ENCODE measurements at places on chromosomes 7 and 10. TPM values are rescaled to one million over a fixed set of nuclear protein-coding genes. Genes with fewer than 3 reads are reported as not detected.
A peak's percentile ranks its signal among the peaks of the same experiment; 100 is the strongest.

- no peak for DNase-seq
Observed at GRCh38 chr10:126686268-126686667, 15.8 kb upstream of the C10orf90 start.

DNA sequence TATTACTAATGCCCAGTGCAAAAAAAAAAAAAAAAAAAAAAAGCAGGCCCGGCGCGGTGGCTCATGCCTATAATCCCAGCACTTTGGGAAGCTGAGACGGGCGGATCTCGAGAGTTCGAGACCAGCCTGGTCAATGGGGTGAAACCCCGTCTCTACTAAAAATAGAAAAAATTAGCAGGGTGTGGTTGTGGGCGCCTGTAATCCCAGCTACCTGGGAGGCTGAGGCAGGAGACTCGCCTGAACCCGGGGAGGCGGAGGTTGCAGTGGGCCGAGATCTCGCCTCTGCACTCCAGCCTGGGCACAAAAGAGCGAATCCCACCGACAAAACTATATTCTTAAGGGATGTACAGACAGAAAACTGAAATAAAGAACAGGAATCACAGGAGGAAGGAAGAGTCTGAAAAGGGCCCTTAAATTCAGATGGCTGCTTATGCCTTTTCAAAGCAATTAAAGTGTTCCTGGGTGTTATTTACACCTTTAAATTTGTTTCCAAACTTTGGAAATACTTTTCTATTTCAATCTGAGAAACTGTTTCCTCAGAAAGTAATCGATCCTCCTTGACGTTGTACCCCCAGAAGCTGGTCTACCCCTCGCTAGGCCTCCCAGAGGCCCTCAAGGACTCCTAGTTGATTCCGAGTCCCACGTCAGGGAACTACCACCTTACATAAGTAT, 2.0 kb upstream of the KMT2E start:
- no peak for DNase-seq

- no peak for DNase-seq
Observed at GRCh38 chr7:30778255-30779025, 7.2 kb downstream of the MINDY4 start.

- peak; percentile 50 for DNase-seq
Observed at GRCh38 chr10:32379318-32379949, 32.5 kb upstream of the EPC1 start.

GRCh38 chr7:151784853-151785680, 91.8 kb downstream of the PRKAG2 start:
- no peak for DNase-seq

DNA sequence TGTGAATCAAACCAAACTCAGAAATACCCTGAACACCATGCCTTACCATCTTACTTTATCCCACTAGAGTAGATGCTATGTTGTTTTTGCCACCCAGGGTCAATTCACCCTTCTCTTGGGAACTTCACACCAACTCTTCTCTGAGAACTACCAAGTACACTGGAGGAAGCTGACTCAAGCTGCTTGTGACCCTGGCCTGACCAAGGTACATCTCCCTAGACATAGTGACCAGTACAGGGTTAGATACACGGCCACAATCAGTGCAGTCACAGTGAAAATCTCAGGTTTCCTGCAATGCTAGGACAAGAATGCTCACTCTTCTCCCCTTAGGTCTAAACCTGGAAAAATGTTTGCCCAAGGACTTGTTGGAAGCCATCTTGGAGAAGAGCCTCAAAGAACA, 31.8 kb downstream of the EZH2 start:
- DNase-seq = no peak

- no peak for DNase-seq
Observed at GRCh38 chr10:124671486-124672075, 72.6 kb downstream of the FAM53B start.

GRCh38 chr7:37820708-37821468, 27.5 kb upstream of the NME8 start:
- no peak for DNase-seq

DNA sequence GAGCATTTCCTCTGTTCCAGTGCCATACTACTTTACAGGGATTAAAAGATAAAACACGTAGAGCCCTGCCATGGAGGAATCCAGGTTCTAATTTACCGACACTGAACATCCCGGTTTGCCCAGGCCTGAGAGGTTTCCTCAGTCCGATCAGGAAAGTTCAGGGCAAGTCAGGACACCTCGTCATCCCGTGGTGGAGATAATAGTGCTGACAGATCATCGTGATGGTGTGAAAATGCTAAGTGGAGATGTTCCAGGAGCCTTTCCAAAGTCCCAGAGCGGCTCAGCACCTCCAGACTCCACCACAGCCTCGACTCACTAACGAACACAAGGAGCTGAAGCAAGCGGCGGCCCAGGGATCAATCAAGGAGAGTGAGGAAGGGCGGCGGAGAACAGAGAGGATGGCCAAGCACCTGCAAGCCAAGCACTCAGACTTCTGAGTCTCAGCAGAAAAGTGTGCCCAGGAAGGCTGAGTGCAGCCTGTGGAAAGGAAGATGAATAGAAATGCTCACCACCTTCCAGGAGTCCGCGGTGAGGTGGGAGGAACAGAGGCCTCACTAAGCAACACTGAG, 103.7 kb upstream of the VWC2 start:
- DNase-seq = no peak

DNA sequence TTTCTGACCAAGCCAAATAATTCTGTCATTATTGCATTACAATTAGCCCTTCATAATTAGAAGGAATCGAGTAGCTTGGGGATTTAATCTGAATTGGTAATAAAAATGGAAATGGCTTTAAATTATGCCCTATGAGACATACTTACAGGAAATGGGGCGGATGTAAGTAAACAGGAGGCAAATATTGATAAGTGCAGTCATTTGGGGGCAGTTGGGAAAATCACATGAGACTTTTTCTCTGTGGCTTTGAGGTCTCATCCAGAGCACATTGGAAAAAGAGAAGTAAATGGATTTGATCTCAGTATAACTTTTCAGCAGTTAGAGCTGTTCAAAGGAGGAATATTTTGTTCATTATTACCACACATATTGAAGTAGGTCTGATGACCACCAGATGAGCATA, 307.8 kb upstream of the POM121L12 start:
- DNase-seq = no peak

DNA sequence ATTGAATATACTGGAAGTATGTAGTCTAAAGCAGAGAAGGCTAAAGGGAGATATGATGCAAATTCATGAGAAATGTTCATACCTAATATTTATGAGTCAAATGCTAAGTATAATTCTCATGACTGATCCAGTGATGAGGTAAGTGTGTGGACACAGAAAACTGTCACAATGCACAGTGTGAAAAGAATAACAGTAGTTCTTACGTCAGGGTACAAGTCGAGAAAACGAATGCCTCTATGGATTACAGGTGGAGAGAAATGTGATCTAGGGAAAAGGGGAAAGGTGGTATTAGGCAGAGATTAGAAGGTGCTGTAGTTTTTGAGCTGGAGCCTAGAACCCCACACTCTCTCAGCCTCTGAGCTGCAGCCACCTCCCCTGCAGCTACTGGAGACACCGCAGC, 542.0 kb downstream of the CNTNAP2 start:
- DNase-seq = no peak

GRCh38 chr10:115355162-115355760, 262.1 kb downstream of the ATRNL1 start:
- no peak for DNase-seq

DNA sequence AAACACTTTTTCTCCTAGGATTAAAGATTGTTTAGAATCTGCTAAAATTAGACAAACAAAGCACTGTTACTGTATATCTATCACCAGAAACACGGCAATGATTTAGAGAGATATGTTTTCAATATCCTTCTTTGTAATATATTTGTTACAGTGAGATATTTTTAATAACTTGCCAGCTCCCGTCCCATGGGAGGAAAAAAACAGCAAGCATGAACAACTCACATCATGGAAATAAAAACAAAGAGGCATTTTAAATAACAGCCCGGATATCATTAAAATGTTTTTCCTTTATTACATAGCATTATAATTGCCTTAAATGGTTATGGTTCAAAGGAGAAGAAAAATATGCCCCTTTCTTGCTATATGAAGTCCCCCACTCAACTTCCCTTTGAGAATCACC, 272.1 kb downstream of the BMPER start:
- DNase-seq = no peak

GRCh38 chr7:7869036-7869435, 99.6 kb upstream of the GLCCI1 start:
- DNase-seq = no peak

GRCh38 chr7:132437730-132438129, 138.5 kb downstream of the PLXNA4 start:
- DNase-seq = no peak

- DNase-seq = peak; percentile 13
Observed at GRCh38 chr10:122142641-122143237, 128.4 kb upstream of the BTBD16 start.

DNA sequence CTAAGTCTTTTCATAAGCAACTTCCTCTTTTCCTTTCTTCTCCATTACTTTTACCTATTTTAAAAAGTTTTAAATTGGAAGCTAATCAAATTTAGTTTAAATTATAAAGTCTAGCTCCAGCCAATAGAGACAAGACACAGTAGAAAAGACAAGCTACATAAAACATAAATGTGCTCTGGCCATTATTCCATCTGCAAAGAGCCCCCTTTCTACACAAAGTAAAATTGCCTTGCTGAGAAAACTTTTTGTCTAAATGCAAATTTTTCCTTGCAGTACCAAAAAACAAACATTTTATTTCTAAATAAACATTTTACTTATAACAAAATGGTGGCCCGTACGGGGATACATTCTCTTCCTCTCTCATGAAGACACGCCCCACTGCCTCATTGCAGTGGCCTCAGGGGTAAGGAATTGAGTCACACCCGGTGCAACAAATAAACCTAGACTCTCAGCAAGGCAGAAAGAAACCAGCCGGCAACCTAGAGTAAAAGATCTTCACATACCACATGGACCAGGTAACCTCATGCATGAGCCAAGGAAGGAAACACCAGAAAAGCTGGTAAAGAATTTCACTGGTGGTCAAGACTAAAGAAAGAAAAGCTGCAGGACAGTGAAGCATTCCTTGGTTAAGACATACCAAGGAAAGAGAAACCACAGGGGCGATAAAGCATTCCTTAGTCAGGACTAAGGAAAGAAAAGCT, 71.6 kb upstream of the ZNF746 start:
- DNase-seq = no peak

DNA sequence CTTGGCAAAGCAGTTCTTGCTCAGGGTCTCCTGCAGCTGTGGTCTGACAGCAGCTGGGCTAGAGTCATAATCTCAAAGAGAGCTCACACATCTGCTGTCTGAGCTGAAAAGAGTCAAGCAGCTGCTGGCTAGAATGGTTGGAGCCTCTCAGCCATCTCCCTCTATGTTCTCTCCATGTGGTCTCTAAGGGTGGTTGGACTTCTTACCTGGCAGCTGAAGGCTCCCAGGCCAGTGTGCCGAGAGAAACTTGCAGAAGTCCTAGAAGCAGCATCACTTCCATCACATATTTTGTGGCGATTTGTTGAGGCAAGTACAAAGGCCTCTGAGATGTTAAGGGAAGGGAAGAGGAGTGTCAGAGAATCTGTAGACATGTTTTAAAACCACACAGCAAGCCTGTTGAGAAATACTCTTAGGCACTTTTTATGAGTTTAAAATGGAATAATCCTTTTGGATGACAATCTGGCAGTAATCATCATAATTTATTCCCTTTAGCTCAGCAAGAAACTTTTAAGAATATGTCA, 93.2 kb downstream of the REEP3 start:
- no peak for DNase-seq

GRCh38 chr7:16260236-16260728, 161.1 kb downstream of the CRPPA start:
- no peak for DNase-seq

DNA sequence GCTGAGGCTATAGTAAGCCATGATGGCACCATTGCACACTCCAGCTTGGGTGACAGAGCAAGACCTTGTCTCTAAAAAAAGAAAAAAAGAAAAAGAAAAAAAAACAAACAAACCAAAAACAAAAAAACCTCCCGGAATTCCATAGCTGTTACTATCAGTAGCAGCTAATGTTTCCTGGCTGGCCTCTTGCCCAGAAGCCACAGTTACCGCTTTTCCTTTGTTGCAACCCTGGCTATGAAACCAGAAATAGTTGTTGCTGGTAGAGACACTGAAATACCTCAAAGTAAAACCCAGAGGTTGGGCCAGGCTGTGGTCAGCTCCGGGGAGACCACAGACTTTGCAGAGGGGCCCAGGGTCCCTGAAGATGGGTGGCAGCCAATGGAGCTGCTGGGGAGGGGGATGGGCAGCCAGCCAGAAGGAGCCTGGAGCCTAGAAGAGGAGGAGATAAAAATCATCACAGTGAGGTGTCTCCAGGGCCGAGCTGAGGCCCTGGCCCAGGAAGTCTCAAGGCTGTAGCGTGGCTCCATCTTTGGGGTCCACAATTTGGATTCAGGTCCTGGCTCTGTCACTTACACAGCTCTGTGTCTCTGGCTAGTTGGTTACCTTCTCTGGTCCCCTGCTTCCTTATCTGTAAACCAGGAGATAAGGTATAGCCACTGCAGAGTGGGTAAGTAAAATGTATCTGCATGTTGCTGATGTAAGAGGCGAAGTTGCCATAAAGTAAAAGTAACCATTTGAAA, 3.4 kb upstream of the CHST12 start:
- no peak for DNase-seq

GRCh38 chr10:35526746-35527145, 78.4 kb upstream of the GJD4 start:
- DNase-seq = no peak

GRCh38 chr10:27190508-27190907, 35.4 kb downstream of the MASTL start:
- DNase-seq = no peak

GRCh38 chr10:66842867-66843266, 83.0 kb upstream of the LRRTM3 start:
- DNase-seq = no peak

GRCh38 chr7:127409629-127410028, 17.1 kb upstream of the ZNF800 start:
- no peak for DNase-seq

GRCh38 chr10:30542001-30542894, 87.3 kb downstream of the LYZL2 start:
- DNase-seq = no peak

ITPRID1 gene
- total RNA-seq = not detected

FAM25G gene
- not detected for total RNA-seq

LBX1 gene
- not detected for total RNA-seq

POM121 gene
- 67.9 TPM for total RNA-seq

CACNB2 gene
- not detected for total RNA-seq

PRF1 gene
- total RNA-seq = 198 TPM

FANK1 gene
- total RNA-seq = not detected

TMEM176A gene
- 1.3 TPM for total RNA-seq

GJD4 gene
- not detected for total RNA-seq

SRGN gene
- total RNA-seq = 227 TPM

SNCG gene
- total RNA-seq = not detected

SLC25A28 gene
- total RNA-seq = 101 TPM

ASAH2B gene
- 2.1 TPM for total RNA-seq
